ENCODE measurements at places on chromosomes 7 and 10.
A peak's percentile ranks its signal among the peaks of the same experiment; 100 is the strongest.

DNA sequence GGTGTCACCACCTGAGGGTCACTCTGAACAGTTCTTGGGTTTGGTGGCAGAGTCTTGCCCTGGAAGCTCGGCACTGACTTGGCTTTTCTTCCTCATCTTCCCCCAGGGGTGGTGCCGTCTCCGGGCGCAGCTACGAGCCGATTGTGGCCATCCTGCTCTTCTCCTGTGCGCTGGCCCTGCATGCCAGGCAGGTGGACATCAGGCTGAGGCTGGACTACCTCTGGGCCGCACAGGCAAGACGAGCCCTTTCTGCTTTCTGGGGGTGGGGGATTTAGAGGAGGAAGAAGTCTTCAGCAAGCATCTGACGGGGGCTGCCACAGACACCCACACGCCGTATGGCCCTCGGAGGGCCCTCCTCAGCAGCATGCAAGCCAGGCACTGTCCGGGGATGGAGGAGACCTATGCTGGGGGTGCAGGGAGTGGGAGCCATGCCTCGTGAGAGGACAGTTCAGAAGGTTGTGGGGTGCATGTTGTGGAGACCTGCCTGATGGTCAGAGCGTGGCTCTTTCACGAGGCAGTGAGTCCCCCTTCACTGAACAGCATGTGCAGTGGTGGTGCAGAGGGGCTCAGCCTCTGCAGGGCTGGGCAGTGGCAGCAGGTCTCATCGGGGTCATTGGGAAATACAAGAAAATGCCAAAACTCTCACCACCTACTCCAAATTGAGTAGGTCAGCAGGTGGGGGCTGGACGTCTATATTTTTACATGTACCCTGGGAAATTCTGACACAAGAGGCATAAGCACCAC is 112.4 kb downstream of the ADCY1 start:
- DNase-seq: no peak

- peak; percentile 68 for DNase-seq
These were observed at the start of gene KCNIP2 for GRCh38 chr10:101843032-101844021. TSS of gene KCNIP2 (minus strand) at chr10:101843800. CDS start at chr10:101843568, 232 bp downstream.

- no peak for DNase-seq
These were observed 356.6 kb downstream of the SH2D4B start for GRCh38 chr10:80894311-80894791.

DNA sequence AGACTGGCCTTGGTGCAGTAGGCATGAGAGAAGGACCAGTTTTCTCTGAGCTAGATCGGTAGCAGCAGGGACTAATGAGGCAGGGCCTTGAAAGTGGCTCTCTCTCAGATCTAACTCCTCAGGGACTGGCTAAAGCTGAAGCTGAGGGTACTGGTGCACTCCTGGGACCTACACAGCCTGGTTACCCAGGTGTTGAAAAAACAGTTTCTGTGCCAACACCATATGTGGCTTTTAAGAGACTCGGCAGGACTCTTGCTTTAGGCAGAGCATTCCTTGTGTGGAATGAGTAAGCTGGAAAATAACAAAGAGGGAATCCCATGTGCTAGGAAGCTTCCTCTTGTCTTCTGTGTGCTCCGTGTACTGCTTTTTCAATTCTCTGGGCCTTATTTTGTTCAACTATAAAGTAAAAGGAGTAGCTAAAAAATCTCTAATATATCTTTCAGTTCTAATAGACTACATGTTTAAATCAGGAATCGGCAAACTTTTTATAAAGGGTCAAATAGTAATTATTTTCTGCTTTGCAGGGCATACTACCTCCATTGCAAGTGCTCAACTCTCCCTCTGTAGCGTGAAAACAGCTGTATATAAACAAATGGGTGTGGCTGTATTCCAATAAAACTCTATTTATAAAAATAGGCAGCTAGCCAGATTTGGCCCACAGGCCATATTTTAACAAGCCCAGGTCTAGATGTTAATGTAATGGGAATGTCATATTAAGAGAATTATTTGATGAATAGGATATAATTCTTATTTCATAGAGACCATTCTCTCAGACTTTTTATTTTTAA is 186.1 kb upstream of the KAT6B start:
- DNase-seq: no peak

DNA sequence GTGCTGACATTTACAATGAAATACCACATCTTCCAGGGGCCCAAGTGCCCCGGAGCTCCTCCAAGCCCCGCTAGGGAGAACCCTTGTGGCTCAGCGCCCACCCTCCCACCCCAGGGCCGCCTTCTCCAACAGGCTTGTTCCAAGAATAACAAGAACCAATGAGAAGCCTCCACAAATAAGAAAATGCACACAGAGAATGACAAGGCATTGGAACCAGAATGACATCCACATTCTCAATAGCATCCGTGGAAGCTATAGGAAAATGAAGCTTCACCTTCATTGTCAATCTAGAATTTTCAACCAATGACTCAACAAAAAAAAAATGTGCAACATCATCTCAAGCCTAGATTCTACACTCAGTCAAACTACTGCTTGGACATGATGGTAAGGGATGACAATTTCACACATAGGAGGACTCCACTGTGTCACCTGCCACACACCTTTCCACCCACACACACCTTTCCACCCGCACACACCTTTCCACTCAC is 50.4 kb upstream of the PPP2R2D start:
- no peak for DNase-seq

- peak; percentile 10 for DNase-seq
These were observed 2.0 kb upstream of the TBXAS1 start for GRCh38 chr7:139827042-139827441.

- no peak for DNase-seq
These were observed 37.7 kb upstream of the CXCL12 start for GRCh38 chr10:44422570-44423101.

DNA sequence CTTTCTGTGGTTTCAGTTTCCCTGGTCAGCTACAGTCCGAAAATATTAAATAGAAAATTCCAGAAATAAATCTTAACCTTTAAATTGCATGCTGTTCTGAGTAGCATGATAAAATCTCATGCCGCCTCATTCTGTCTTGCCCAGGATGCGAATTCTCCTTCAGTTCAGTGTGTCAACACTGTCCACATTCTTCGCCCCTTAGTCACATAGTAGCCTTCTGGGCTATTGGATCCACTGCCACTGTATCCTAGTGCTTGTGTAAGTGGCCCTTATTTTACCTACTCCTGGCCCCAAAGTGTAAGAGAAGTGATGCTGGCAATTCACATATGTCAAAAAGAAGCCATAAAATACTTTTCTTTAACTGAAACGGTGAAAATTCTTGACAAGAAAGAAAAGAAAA is 129.6 kb downstream of the ZWINT start:
- no peak for DNase-seq

GRCh38 chr10:48748573-48748972 is 63.9 kb downstream of the WDFY4 start:
- no peak for DNase-seq

DNA sequence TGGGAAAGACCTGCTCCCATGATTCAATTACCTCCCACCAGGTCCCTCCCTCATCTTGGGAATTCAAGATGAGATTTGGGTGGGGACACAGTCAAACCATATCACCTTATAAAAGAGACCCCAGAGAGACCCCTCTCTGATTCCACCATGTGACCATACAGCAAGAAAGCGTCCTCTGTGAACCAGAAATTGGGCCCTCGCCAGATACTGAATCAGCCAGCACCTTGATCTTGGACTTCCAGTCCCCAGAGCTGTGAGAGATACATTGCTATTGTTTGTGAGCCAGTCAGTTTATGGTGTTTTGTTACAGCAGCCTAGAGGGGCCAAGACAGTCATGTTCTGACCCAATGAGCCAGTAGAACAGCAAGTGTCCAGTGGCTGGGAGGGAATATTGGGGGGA is 232.6 kb downstream of the PAXIP1 start:
- no peak for DNase-seq

GRCh38 chr7:150949564-150949963 is 28.6 kb downstream of the KCNH2 start:
- DNase-seq: no peak

- no peak for DNase-seq
These were observed 242.6 kb upstream of the ZNF32 start for GRCh38 chr10:43891241-43891640.

DNA sequence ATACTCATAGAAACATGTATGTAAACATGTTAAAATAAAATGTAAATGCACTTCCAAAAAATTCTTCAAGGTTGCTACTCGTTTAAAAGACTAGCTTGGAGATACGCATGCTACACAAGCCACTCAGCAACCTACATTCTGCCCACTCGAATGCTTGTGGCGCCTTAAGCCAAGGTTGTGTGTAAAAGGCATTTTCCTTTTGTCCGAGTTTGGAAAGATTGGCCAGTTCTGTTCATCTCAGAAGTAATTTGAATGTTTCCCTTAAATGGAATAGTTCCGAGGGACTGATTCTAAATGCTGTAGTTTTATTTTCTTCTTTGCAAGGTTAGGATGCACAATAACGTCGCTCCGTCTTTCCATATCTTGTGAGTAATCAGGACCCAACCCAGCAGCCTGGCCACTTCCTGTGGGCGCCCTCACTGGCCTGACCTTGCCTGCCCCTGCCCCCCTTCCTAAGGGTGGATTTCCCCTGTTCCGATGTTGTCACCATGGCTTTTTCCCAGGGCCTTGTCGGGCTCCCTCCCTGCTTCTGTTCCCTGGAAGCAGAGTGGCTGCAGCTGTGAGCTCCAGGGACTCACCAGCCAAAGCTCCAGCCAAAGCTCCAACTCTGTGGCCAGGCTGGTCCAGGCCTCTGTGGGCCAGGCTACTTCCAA is 70.6 kb downstream of the PTPRE start:
- DNase-seq: peak; percentile 3

DNA sequence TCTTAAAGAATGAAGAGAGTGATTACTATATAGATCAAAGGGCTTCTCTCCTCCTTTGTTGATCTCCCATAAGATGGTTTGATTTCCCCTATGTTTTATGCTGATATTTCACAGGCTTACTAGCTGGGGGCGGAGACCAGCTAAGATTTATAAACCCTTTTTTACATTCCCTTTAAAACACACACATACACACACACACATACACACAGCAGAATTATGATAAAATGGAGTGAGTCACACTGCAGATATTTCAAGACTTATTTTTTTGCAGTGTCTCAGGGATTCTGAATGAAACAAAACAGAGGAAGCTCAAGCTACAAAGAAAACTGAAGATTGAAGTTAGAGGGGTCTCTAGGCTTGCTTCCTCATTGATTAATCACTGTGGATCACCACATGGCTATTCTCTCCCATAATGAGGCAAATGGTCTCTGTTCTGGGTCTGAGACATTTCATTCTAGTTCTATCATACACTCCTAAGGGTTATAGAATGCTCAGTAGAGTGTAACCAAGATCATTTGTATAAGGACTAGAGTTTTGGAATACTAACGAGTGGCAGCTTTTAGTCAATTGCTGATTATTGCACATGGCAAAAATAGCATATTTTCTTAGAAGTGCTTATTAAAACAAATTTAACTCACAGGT is 18.6 kb downstream of the INA start:
- no peak for DNase-seq

GRCh38 chr7:24201226-24201625 is 82.8 kb upstream of the NPY start:
- DNase-seq: no peak

DNA sequence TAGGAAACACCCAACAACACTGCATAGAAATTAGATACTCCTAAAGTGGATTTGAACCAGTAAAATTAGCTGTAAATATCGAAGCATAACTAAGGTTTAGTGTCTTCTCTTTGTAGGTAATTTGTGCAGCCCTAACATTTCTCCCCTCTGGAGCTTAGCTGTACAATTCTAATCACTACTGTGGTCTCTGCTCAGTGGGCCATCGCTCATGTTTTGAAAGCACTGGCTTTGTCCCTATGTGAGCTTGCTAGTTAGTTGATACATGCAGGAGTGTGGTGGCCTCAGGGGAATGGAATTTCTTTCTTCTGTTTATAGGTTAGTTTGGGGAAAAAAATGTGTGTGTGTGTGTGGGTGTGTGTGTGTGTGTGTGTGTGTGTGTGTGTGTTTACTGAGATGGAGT is 373.1 kb downstream of the DPP6 start:
- DNase-seq: no peak

DNA sequence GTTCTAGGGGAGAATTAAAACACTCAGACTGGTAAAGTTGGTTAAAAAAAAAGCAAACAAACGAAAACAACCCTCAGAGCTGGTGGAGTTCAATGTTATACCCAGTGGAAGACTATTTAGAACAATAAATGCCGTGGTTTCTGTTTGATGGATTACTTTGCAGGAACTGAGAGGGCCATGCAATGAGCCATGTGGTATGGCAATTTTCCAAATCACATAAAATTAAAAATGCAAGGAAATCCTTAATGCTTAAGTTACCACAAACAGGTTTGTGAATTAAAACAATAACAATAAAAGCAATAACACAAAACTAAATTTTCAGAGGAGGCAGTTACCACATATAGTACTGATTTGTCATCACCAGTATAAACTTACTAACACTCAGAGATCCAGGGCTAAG is 96.9 kb downstream of the RTKN2 start:
- no peak for DNase-seq
